Endothelial cell (in vitro differentiated cells): ENCODE measurements at places on chromosomes 11 and 22. TPM values are rescaled to one million over a fixed set of nuclear protein-coding genes. Genes with fewer than 3 reads are reported as not detected.
A peak's percentile ranks its signal among the peaks of the same experiment; 100 is the strongest.

Gene C2CD2L
- total RNA-seq = 11.7 TPM

Gene BBOX1
- not detected for total RNA-seq

Gene ASPHD2
- 14.5 TPM for total RNA-seq

Gene KCNJ11
- total RNA-seq = 0.46 TPM

Gene YPEL1
- 11.5 TPM for total RNA-seq

Gene DAGLA
- total RNA-seq = 3.2 TPM

Gene LIF
- total RNA-seq = 0.23 TPM

Gene OR2AT4
- 0.08 TPM for total RNA-seq

- no peak for DNase-seq
Observed at GRCh38 chr11:114162719-114163123, 103.2 kb downstream of the ZBTB16 start.

- DNase-seq = no peak
Observed at GRCh38 chr11:8209208-8209807, 40.5 kb upstream of the RIC3 start.

DNA sequence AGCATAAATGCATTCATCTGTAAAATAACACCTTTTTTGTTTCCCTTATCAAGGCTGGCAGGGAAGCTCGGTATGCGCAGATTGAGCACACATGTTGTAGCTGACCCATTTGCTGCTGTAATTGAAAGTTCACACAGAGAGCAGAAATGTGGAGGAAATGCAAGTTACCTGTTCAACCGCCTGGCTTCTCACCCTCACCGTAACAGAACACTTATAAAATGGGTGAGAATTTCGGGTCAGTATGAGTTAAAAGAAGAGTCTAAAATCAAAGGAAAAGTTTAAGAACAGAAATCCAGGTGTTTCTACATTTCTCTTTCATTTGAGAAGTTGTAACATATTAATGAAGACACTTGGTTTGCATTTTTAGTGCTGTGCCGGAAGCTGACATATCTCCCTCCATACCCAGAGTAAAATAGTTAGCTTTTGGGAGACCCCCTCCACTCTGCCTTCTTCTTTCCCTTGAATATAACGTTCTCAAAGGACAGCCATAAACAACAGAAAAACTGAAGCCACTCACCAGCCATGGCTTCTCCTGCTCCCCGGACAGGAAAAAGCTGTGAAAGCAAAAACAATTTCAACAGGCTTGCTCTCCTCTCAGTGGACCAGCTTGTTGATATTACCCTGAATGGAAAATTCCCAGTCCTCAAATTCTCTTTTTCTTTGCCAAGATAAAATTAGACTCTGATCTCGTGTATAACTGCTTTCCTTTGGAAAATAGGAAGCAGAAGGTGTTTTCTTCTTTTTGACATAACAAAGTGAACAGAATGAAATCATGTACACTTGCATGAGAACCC is at the start of gene CASP12:
Gene CASP12, minus strand, starts transcription at position 570 of the 794 bp plus-strand sequence.
- DNase-seq = peak; percentile 7

DNA sequence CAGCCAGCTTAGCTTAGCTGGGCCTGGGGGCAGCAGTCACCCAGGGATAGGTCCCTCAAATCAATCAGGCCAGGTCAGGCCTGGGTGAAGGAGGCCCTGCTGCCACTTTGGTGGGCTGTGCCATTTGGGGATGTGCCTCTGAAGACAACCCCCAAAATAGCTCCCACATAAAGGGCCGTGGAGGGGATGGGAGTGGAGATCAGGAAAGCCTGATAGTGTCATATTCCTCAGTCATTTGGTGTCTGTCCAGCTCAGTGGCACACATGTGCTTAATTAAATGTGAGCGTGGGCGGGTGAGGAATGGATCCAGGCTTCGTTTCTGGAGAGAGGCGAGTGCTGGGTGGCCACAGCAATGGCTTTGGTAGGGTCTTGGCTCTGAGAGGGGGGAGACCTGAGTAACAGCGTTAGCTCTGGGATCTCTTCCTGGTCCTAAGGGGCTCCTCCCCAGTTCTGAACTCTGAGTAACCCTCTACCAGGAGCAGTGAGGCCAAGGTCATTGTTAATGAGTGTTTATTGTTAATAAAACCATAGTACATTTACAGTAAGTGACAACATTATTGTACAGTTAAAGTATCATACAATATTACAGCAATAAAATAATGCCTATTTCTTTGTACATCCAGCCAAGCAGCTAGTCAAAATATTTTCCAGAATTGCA is 45.2 kb downstream of the NAT10 start:
- no peak for DNase-seq

GRCh38 chr11:132220474-132220873 is 850.1 kb downstream of the NTM start:
- no peak for DNase-seq

DNA sequence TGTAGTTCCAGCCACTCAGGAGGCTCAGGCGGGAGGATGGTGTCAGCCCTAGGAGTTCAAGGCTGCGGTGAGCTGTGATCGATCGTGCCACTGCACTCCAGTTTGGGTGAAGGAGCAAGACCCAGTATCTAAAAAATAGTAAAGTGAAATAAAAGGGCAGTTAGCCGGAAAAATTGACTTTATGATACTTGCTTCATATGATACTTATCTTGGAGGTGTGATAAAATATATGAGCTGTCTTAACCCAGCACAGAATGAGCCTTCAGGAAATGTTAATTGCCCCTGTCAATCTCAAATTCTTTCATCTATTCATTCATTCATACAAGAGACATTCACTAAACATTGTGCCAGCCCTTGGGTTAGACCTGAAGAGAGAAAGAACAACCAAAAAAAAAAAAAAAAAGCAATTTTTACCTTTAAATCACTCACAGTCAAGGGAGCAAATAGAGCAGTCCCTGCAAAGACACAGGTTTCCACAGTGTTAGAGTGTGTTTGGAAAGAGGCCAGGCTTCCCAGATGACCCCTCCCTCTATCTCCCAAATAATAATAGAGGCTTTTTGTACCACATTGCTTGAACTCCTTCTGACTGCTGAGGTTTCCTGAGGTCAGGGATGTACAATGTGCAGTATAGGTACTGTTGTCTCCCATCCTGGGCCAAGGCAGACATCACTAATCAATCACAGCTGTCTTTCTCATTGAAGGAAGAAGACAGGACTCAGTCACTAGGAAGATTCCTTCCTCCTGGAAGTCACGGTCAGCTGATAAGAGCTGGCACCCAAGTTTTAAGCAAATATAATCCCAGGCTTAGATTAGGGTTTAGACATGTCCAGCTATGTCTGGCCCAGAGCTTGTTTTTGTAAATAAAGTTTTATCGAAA is 454.6 kb downstream of the MIAT start:
- DNase-seq = no peak

DNA sequence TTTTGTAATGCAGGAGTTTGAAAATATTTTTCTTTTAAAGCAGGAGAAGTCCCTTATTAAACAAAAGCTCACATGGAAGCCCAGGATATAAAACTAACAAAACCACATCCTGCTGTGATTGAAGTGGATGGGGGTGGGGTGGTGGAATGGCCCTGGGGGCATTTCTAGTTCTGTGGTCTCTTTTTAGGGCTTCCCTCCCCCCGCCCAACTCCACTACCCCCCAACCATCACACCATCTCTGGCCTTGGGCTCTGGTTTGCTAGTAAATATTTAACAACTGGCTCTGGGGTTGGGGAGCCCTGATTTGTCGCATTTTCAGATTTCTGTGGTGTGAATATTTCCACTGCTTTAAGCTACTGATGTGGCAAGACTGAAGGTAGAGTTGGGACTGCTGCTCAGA is 279.6 kb upstream of the PLET1 start:
- no peak for DNase-seq

GRCh38 chr11:93573184-93573583 is 30.0 kb upstream of the SMCO4 start:
- DNase-seq = no peak

- DNase-seq = no peak
Observed at GRCh38 chr22:40637183-40638150, 948 bp upstream of the MRTFA start.

- DNase-seq = no peak
Observed at GRCh38 chr11:72639502-72640375, 34.5 kb downstream of the PDE2A start.

- DNase-seq = no peak
Observed at GRCh38 chr11:134044514-134045284, 24.2 kb upstream of the JAM3 start.

GRCh38 chr11:9974375-9974774 is 310.5 kb downstream of the SWAP70 start:
- DNase-seq = no peak

DNA sequence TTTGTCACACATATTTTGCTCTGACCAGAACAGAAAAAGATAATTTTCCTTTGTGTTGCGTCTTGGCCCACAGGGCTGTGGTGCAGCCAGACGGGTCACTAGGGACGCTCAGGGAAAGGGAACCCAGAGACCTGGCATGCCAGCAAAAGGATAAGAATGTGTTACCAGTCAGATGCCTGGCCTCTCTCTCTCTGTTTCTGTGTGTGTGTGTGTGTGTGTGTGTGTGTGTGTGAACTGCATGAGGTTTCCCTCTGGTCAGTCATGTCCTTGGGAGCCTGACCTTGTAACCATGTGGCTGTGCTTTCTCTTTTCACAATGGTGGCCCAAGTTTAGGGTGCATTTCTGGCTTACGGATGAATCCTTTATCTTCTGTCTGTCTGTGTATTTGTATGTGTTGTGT is 25.4 kb downstream of the CCKBR start:
- DNase-seq = no peak

GRCh38 chr22:17397756-17398547 is 28.7 kb downstream of the CECR2 start:
- no peak for DNase-seq

GRCh38 chr22:19639610-19640135 is 74.6 kb upstream of the SEPTIN5 start:
- no peak for DNase-seq

- no peak for DNase-seq
Observed at GRCh38 chr11:2307501-2308331, 5.9 kb downstream of the TSPAN32 start.

GRCh38 chr11:821512-822371 is 3.0 kb downstream of the PNPLA2 start:
- DNase-seq = no peak

GRCh38 chr11:95299078-95299679 is 68.2 kb upstream of the SESN3 start:
- DNase-seq = no peak

DNA sequence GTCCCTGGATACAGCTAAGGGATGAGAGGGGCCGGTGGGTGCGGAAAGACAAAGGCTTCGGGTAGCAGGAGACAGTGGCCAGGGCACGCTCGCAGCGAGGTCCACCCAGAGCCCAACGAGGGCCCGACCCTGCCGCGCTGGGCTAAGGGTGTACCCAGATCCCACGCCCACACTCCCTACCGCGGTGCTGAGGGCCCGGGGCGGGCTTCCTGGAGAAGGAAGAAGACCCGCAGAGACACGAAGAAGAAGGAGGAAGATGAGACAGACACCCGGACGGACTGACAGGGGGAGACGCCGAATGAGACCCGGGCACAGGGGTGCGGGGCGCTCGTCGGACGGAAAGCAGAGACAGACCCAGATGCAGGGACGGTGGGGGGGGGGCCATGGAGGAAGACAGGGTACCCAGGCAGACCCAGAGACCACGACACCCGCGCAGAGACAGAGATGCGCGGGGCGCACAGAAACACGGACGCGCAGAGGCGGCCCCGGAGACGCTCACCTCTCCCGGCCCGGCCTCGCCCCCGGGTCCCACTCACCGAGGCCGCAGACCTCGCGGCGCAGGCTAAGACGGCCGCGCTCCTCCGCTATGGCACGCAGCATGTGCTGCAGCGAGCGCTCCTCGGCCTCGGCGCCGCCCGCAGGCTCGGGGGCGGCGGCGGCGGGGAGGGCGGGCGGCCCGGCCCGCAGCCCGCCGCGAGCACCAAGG is 437 bp downstream of the KIAA0930 start:
- DNase-seq = peak; percentile 41

- no peak for DNase-seq
Observed at GRCh38 chr11:92790366-92790765, 179.1 kb upstream of the MTNR1B start.
